ENCODE measurements at places on chromosomes 4 and X. TPM values are rescaled to one million over a fixed set of nuclear protein-coding genes. Genes with fewer than 3 reads are reported as not detected.

Gene TNIP3
- polyA plus RNA-seq = 1.6 TPM

Gene APOOL
- polyA plus RNA-seq = 4.5 TPM

Gene TRIM61
- polyA plus RNA-seq = 0.98 TPM

Gene YY2
- 0.91 TPM for polyA plus RNA-seq

Gene ARX
- 0.43 TPM for polyA plus RNA-seq

Gene RPL34
- polyA plus RNA-seq = 2,313 TPM

Gene TAF1
- polyA plus RNA-seq = 9.5 TPM

Gene RAB39B
- 0.35 TPM for polyA plus RNA-seq

Gene PI4K2B
- polyA plus RNA-seq = 11.9 TPM

Gene PWWP3B
- polyA plus RNA-seq = 0.73 TPM

Gene MAOA
- 101 TPM for polyA plus RNA-seq

Gene ATP2B3
- not detected for polyA plus RNA-seq

Gene PPP2R2C
- polyA plus RNA-seq = 0.04 TPM

Gene KIAA1210
- not detected for polyA plus RNA-seq

Gene TCEAL4
- polyA plus RNA-seq = 83.5 TPM

Gene BGN
- 104 TPM for polyA plus RNA-seq

Gene AKAP14
- polyA plus RNA-seq = 10.4 TPM

GRCh38 chr4:7967501-7968261, 28.0 kb upstream of the AFAP1 start:
- DNase-seq = no peak

DNA sequence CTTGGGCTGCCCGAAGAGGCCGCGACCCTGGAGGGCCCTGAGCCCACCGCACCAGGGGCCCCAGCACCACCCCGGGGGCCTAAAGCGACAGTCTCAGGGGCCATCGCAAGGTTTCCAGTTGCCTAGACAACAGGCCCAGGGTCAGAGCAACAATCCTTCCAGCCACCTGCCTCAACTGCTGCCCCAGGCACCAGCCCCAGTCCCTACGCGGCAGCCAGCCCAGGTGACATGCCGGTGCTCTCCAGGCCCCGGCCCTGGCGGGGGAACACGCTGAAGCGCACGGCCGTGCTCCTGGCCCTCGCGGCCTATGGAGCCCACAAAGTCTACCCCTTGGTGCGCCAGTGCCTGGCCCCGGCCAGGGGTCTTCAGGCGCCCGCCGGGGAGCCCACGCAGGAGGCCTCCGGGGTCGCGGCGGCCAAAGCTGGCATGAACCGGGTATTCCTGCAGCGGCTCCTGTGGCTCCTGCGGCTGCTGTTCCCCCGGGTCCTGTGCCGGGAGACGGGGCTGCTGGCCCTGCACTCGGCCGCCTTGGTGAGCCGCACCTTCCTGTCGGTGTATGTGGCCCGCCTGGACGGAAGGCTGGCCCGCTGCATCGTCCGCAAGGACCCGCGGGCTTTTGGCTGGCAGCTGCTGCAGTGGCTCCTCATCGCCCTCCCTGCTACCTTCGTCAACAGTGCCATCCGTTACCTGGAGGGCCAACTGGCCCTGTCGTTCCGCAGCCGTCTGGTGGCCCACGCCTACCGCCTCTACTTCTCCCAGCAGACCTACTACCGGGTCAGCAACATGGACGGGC, 579 bp downstream of the ABCD1 start:
- DNase-seq = no peak

- no peak for DNase-seq
These were observed 29.0 kb downstream of the RNF212 start for GRCh38 chr4:1084394-1084793.

DNA sequence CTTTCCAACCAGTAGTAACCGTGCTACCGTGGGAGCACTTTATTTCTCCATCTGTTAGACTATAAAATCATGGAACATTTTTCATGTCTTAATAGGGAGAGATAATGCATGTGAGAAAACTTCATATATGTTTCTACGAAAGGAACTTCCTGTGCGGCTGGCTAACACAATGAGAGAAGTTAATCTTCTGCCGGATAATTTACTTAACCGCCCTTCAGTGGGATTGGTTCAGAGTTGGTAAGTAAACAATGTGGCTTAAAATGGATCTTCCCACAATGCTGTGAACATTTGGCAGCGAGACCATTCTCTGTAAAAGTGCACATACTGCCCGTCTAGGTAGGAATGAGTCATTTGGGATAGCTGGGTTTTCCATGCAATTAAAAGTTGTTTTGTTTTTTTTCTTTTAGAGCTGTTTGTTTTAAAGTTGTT, 29.6 kb downstream of the PDK3 start:
- DNase-seq = peak; percentile 85

GRCh38 chr4:160238790-160239189, 1135.9 kb downstream of the RAPGEF2 start:
- no peak for DNase-seq

DNA sequence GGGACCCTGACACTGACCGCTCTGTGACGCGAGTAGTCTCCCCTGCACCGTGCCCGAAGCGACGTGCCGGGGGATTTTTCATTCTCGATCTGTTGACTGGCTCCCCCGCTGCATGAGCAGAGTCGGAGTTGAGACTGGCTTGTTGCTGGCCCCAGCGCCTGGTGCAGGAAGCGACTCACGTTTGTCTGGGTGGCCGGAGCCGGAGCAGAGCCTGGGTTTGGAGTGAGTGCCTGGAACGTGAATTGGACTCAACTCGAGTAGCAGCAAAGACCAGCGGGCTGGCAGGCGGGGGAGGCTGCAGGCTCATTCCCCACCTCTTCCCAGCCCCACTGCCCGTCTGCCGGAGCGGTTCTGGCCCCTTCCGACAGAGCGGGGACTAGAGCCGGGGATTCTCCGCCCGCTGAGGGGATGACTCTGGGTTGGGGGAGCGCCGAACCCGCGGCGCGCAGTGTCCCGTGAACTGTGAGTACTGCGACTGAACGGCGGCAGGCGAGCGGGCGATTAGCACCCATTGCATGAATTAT, 554 bp downstream of the PCDH7 start:
- peak; percentile 76 for DNase-seq

- DNase-seq = no peak
These were observed 680.6 kb downstream of the IQCM start for GRCh38 chr4:149135062-149135461.

DNA sequence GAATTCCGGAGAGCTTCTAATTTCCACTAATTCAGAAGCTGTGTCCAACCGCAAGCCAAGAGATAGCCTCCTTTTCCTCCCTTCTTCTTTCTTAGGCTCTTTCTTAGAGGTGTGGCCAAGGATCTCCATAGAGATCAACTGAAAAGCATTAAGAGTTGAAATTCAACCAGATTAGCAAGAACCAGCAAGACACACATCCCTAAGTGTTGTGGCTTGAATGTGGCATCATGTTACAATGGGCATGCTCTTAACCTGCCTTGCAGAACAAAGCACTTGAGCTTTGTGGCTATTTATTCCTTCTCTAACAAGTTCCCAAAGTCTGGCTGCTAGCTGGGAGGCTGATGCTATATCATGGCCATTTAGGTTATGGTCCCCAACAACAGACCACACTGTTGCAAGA, 10.4 kb downstream of the ANOS1 start:
- no peak for DNase-seq

- DNase-seq = peak; percentile 47
These were observed 4.8 kb upstream of the FBXL5 start for GRCh38 chr4:15659768-15660570.

DNA sequence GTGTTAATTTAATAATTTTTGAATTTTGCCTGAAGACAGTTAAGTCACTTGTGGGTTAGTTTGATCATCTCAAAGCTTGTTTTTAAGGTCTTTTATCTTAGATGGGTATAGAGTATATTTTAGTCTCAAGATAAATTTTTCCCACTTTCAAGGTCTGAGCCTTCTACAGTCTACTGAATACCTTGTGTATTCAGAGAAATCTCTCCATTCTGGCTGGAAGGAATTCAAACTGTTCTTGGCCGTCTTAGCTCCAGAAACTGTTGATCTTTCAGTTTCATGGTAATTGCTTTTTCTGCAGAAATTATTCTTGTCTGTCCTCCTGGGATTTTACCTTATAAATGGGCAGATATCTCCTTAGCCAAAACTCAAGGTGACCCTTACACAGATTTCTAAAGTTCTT, 97.9 kb downstream of the GC start:
- DNase-seq = no peak

DNA sequence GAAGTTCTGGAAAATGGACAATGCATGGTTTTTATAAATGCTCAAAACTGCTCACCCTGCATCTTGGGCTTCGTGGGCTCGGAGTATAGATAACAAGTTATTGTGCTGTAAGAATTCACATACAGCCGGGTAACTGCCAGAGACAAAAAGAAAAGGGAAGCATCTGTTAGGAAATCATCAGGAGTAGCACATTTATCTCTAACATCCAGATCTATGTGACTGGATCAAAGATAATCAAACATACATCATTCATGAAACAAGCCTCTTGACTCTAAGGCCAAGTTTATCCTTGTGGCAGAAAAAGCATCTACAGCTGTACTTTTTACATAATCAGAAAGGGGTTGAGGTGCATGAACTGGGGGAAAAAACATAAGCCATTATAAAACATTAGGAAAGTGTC, 264.2 kb downstream of the PPP3CA start:
- DNase-seq = no peak

DNA sequence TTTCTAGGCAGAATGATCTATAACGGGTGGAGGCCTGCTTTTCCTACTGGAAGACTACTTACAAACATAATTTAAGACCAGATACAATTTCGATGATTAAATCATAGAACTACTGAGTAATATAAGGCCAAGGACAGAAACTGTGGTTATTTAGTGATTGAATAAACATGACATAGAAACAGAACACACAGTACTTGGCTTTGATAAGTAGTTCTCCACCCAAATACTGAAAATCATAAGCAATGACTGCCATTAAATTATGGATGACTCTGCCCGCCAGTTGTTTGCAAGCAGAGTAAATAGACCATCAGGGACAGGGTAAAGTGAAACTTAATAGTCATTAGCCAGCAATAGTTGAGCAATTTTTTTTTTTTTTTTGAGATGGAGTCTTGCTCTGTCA, 17.2 kb upstream of the SMIM14 start:
- DNase-seq = peak; percentile 85

DNA sequence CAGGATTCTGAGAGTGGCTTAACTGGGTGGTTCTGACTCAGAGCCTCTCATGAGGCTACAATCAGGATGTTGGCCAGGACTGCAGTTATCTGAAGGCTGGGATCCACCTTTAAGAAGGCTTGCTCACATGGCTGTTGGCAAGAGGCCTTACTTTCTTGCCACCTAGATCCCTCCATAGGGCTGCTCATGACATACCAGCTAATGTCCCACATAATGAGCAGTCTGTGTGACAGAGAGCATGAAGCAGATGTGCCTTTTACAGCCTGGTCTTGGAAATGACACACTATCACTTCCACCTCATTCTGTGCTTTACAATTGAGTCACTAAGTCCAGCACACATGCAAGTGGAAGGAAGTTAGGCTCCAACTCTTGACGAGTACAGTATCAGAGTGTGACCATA, 4.3 kb upstream of the RBM3 start:
- no peak for DNase-seq

GRCh38 chr4:105230287-105230686, 83.6 kb downstream of the TET2 start:
- no peak for DNase-seq

DNA sequence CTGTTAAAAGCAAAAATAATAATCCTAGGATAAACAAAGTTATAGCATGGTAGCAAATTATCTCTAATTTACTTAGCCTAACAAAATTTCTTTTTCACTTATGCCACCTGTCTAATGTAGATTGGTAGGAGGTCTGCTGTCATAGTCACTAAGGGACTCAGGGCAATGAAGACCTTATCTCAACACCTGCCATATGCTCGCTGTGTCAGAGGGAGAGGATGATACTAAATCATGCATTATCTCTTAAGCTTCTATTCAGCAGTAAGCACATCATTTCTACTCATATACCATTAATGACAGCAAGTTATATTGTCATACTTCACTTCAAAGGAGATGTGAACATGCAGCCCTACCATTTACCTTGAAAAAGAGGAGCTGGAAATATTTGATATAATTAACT, 44.1 kb downstream of the AFM start:
- no peak for DNase-seq

- DNase-seq = peak; percentile 49
These were observed 1973.0 kb upstream of the AGA start for GRCh38 chr4:179415037-179415846.

GRCh38 chr4:141761926-141762325, 125.5 kb downstream of the IL15 start:
- peak; percentile 3 for DNase-seq

DNA sequence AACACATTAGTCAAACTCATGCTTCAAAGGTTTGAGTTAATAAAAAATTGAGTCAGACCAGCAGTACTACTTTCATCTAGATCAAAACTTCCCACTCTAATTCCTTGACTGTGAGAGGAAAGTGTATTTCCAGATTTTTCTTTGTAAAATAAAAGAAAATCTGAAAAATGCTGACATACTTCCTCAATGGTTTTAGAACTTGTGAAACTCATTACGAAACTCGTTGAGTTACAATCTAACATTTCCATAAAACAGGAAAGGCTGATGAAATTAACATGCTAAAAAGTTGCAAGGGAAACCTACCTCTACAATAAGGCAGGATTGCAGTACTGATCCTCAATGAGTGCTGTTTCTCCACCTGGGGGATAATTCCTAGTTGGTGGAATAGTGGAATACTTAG, 217.8 kb upstream of the HCCS start:
- no peak for DNase-seq

DNA sequence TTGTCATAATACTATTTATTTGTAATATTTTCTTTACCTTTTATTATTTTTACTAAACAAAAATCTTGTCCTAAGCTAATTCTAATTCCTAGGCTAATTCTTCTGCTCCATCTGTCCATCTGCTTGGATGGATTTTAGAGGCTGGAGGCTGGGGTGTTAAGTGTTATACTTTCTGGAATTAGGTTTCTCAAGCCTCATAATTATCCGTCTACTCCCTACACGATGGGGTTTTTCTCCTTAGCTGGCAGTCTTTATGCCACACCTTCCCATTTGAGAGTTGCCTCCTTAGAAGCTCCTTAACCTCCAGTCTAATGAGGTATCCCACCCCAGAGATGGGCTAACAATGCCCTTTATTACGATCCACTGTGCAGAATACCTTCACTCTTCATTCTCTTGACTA, 37.6 kb upstream of the LGI2 start:
- no peak for DNase-seq

- no peak for DNase-seq
These were observed 56.7 kb downstream of the DOCK11 start for GRCh38 chrX:118552121-118552900.

- no peak for DNase-seq
These were observed 172.7 kb upstream of the TBC1D9 start for GRCh38 chr4:140928880-140929279.

DNA sequence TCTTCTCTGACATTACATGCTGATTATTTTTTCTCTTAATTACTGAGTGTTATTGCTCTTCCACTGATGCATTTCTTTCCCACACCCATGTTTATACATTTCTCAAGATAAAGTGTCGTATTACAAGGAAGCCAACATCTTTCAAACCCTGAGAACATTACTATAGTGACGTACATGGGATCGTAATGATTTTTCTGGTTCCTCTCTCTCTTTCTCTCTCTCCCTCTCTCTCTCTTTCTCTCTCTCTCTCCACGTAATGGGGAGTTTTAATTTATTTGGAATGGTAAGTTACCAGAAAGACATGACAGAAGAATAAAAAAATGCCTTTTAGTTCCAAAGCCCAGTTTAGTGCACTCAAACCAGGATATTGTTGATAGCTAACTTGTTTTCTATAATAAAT, 40.4 kb upstream of the MAPK10 start:
- DNase-seq = peak; percentile 32
